ENCODE measurements at places on chromosomes 12 and 14.

DNA sequence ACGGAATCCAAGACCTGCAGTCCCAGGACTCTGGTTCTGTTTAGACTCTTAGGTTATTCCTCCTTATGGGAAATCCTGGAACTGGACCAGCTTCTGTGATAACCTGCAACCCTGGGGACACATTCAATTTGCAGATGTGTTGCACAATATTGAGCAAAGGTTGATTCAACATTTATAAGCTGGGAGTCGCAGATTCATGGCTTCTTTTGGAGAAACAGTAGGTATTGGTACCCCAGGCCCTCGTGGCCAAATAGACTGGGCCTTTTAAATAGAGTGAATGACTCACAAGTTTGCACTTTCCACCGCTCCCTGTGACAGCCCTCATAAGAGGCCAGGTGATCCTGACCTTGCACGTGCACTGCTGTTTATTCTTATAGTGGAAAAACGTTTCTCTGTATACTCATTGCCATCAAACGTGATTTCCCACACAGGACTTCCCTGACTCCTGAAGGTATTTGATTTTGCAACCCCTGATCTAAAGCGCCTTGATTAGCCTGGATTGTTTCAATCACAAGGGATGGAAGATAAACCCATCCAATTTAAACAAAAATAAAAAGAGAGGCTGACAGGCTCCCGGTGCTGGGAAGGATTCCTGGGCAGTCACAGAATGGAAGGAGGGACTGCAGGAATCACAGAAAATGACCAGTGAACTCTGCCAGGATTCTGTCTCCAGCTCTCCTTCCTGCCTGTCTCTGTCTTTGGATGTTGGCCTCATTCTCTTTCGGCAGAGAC, 98.0 kb downstream of the VCPKMT start:
- no peak for DNase-seq

DNA sequence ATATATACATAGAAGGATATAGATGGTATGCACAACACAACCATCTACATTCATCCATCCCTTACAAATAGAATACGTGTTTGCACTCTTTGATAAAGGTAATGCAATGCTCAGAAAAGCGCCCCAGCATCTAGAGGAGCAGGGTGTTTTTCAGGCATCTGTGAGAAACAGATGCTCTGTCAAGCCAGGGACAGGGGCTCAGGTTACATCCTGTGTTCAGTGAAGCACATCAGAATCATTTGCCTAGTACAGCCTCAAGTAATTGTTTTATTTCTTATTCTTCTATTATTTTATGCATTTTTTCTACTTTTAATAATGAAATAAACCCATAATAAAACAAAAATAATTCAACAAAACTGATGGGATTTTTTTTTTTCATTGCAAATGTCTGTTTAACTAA, 50.5 kb upstream of the HIF1A start:
- peak; percentile 46 for DNase-seq

DNA sequence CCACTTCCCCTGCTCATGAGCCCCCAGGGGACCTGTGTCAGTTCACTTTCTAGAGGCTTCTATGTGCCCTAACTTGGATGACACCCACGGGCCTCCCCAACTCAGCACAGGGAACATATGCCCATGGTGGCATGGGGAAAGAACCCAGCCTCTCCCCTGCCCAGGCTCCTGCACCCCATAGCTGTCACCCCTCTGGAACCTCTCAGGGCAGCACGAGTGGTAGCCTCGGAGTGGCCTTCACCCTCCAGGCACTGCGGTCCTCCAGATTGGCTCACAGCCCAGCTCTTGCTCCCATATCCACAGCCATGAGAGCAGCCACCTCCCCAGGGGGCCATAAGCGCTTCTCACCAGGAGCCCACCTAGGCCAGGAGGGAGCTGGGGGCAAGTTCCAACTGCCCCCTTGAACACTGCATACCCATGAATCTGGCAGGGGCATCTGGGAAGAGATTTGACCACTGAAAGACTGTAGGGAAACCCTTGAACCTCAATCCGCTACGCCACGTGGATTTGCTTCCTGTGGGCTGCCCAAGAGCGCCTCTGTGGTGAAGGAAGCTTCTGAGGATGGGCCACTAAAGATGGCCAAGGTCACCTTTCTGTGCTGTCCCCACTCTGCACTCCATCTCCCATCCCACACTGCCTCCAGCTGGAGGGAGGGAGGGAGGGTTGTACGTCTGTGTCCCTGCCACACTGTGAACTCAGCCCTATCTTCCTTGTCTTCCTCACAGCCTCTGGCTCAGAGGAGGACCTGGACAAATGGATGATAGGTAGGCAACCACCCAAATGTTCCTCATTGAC, 11.9 kb downstream of the PLD4 start:
- no peak for DNase-seq

- DNase-seq, result peak; percentile 43
Measured at GRCh38 chr12:108618079-108618952, 15.4 kb downstream of the SELPLG start.

GRCh38 chr12:116171549-116171948, 105.9 kb downstream of the MED13L start:
- no peak for DNase-seq

Data from NCI-H748 treated with DMSO at 0.1 percent for 48 hours (cell line).